ENCODE measurements at places on chromosomes 1 and 21.
A peak's percentile ranks its signal among the peaks of the same experiment; 100 is the strongest.

GRCh38 chr1:47309427-47309826 is 4.5 kb downstream of the STIL start:
- DNase-seq = no peak

DNA sequence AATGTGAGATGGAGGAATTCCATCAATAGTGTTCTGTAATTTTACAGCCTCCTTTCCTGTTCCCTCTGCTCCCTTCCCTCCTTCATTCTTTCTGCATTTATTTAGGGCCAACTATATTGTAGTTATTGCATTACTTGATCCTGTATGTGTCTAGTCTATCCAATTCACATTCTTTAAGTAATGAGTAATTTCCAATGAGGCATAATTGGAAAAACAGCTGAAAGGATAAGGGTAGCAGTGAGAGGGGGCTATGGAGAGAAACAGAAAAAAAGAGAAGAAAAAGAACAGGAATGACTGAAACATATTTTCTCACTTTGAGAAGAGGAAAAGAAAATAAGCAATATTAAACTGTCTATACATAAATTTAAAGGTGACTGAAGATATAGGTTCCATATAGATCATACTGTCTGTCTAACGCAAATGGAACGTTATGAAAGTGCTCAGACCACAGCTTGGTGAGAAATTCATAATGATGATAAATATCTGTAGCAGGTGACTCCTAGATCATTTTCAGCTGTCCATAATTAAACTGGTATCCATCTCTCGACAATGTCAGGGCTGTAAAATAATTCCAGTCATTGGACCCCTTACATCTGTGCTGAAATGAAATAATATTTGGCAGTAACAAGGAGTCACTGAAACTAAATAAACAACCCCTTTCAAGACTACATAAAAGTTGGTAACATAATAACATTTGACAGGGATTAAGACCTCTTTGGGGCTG is 61.8 kb downstream of the SPAG17 start:
- DNase-seq = no peak

DNA sequence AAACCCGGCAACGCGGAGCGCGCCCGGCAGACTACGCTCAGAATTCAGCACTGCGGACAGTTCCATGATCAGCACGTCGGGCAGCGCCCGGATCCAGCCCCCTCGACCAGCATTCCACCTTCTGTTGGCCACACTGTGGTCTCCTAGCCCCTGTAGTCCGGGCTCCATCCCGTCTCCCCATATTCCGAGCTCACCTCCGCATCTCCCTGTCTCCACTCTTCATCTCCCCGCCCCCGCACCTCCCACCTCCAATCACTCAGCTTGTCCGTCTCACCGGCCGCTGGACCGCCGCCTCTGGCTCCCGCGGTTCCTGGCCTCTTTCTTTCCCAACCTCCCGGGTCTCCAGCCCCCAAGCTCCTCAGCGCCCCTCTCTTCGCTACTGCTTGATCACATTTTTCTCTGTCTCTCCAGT is 500 bp downstream of the EPHA10 start:
- DNase-seq = peak; percentile 29

DNA sequence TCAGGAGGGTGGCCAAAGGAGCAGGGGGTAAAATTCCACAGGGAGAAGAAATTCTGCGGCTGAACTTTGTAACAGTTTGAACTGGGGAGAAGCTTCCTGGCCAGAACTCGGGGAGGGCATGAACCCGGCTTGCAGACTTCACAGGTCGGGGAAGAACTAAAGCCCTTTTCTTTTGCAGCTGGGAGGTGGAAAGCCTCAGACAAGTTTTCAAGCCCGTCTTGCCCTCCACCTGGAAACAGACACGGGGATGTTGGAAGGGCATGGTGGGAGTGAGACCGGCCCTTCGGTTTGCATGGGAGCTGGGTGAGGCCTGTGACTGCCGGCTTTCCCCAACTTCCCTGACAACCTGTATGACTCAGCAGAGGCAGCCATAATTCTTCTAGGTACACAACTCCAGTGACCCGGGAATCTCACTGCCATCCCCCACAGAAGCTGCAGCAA is 11.3 kb downstream of the THEM4 start:
- no peak for DNase-seq

DNA sequence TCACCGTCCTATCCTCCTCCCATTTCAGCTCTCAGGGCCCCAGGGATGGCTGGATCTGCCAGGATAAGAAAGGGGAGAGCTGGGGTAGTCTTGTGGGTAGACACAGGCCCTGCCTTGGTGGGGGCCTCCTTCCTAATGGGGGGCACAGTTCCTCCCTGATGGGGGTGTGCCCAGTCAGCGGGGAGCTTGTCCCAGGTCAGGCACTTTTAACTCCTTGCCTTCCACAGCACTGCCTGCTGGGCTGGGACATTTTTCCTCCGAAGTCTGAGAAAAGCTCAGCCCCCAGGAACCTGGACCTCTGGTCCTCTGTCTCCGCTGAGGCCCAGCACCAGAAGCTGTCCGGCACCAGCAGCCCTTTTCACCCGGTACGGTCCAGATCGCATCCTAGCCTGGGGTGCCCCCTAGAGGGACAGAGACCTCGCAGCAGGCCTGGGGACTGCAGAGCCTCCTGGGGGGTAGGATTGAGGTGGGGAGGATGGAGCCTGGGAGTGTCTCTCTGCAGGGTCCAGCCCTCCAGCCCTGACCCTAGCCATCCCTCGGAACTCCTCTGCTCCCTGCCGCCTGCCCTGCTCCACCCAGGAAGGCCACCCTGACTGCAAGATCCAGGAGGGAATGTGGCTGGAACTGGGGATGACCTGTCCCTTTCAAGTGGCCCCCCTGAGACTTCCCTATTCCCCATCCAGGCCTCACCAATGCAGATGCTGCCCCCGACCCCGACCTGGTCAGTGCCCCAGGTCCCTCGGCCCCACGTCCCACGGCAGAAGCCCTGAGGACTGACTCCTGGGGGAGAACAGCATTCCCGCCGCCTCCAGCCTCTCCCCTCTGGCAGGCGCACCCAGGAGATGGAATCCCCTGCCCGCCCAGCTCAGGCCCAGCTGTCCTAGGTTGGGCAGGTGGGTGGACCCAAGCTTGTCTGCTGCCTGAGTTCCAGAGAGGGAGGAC is 12.0 kb downstream of the MIIP start:
- DNase-seq = peak; percentile 20

- DNase-seq = no peak
Measured at GRCh38 chr1:11929849-11930248, 3.6 kb upstream of the KIAA2013 start.

DNA sequence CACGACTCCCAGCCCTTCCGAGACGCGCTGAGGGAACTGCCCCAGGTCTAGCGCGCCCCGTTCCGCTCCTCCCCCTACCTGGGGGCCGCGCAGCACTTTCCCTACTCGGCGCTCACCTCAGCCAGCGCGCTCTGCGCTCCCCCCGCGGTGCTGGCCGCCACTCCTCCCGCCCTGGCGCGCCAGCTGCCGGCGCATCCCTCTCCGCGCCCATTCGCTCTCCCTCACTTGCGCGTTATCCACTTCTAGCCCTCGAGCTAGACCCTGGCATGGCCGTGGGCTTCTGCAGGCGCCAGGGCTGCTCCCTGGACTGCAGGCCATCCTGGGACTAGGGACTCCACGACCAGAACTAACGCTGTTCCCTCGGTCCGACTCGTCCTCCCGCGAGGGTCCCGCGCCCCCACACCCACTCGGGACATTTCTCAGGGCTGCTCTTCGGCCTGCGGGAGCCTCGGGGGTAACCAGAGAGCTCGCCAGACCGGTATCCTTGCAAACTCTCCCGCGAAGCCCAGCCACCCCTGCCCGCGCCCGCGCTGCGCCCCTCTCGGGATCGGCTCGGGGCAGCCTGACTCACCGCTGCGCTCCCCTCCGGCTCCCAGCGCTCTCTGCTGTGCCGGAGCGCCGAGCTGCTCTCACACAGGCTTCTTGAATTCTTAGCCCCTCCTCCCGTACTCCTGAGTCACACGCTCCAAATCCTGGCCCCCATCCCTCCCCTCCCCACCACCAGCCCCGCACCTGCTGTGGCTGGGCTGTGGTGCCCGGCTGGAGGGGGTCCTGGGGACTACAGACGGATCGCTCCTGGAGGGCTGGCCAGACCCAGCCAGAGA is at the start of gene NGF:
Gene NGF, minus strand, starts transcription at position 617 of the 824 bp plus-strand sequence. CDS start 51,454 bp downstream, outside the sequence.
- peak; percentile 42 for DNase-seq

DNA sequence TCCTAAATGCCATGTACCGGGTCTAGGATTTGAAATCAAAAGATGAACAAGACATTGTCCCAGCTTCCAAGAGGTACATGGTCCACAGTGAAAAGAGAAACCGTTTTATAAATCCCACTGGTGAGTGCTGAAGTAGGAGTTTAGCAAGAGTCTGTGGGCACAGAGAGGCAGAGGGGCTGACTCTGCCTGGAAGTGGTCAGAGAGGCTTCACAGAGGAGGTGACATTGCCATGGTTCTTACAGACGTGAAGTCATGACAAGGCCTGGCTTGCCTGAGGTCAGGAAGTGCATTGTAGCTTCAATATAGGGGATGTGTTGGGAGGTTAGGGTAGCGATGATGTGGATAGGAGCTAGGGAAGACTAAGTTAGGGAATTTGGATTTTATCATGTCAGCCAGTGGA is 28.4 kb downstream of the MAPKAPK2 start:
- no peak for DNase-seq

- DNase-seq = no peak
Measured at GRCh38 chr1:236058141-236058934, 6.6 kb downstream of the NID1 start.

- DNase-seq = no peak
Measured at GRCh38 chr1:1926346-1926811, 7.3 kb upstream of the TMEM52 start.

- no peak for DNase-seq
Measured at GRCh38 chr1:36479505-36480051, 3.1 kb downstream of the CSF3R start.

GRCh38 chr1:90714521-90714951 is 2.6 kb downstream of the BARHL2 start:
- DNase-seq = no peak

GRCh38 chr1:89607156-89607555 is 25.8 kb upstream of the LRRC8C start:
- DNase-seq = no peak

- peak; percentile 54 for DNase-seq
Measured at GRCh38 chr1:54671985-54672608, 30.5 kb downstream of the MROH7 start.

GRCh38 chr21:42732033-42732410 is 78.6 kb downstream of the PDE9A start:
- no peak for DNase-seq

GRCh38 chr1:165075725-165076370 is 280.7 kb downstream of the LMX1A start:
- peak; percentile 16 for DNase-seq

DNA sequence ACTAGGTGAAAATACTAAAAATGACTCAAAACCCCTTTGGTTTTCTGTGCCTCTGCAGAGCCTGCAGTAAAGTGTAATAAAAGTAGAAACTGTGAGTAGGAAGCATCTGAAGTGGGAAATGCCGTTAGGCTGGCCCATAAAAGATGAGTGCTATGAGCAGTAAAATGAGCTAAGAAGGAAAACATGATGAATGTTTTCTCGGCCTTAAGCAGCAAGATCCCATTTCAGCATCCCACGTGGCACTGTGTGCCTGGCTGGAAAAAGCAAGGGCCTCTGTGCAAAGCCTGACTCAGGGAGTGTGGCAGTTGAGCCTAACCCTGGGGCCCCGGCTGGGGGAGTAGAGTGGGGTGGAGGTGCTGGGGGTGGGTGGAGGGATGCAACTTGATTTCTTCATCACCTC is 109.5 kb downstream of the TBX15 start:
- no peak for DNase-seq

- no peak for DNase-seq
Measured at GRCh38 chr1:89723863-89724262, 90.9 kb downstream of the LRRC8C start.

DNA sequence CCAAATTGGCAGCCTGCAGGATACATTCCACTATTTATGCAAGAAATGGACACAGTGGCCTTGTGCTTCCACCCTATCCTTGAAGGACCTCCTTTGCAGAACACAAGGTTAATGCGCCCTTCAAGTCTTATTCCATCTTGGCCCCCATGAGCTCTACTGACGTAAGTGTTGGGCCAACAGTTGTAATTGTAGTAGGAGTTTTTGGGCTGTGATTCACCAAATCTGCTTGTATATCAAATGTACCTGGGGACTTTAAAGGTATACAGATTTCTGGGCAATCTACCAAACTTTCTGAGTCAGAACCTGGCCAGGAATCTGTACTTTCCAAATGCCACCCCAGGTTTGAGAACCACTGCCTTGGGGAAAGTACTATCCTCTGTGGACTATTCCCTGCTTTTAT is 100.9 kb upstream of the MARK1 start:
- DNase-seq = no peak

DNA sequence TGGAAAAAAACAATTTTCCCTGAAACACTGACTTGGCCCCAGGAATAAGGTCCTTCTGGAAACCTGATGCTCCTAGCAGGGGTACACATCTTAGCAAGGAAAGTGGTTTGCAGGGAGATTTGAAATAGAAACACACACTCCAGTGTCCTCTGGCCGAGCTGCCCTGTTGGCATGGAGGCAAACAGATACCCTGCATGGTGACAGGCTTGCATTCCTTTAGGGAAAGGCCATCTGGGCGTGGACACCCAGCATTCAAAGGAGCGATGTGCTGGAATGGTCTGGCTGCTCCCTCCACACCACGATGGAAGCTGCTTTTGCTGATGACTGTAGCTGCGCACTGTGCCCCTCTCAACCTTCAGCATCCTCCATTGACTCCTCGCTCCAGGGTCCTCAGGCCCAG is 41.5 kb upstream of the BCAR3 start:
- no peak for DNase-seq

GRCh38 chr1:67589519-67590233 is 95.3 kb upstream of the GADD45A start:
- DNase-seq = no peak

- DNase-seq = no peak
Measured at GRCh38 chr1:189654906-189655305, 822.8 kb downstream of the BRINP3 start.

DNA sequence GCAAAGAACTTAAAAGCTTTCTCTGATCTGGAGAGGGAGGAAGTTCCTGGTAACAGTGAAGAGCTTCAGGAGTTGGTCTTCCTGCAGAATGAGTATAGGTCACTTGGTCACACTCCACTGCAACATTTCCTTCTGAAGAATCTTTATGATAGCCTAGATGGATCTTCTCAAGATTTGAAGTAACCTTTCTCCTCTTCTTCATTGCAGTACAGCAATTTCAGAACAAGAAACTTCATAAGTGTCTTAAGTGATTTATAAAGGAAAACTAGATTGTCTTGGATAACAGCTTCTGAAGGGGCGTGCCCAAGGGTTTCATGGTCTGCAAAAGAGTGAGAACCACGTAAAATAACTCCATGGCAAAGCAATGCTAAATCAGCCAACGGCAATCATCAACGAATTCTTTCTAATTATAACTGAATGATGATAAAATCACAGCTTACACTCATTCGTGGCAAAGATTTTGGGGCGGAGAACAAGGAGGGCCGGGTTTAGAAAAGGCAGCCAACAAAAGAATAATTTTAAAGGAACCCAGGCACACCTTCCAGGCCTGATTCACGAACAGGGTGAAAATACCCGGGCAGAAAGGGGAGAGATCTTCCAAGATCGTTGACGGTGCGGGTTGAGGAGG is 53.9 kb upstream of the ASPM start:
- no peak for DNase-seq

GRCh38 chr1:24930260-24931145 is at the start of gene RUNX3:
RUNX3 (minus strand) TSS chr1:24930276; CDS start chr1:24929868, 408 bp downstream.
- DNase-seq = no peak
